ENCODE measurements at places on chromosomes 11 and 22.

GRCh38 chr22:32476281-32477195 lies 1.9 kb downstream of the FBXO7 start:
- DNase-seq, result no peak

- no peak for DNase-seq
These were observed 41.6 kb downstream of the AHNAK start for GRCh38 chr11:62505059-62505439.

DNA sequence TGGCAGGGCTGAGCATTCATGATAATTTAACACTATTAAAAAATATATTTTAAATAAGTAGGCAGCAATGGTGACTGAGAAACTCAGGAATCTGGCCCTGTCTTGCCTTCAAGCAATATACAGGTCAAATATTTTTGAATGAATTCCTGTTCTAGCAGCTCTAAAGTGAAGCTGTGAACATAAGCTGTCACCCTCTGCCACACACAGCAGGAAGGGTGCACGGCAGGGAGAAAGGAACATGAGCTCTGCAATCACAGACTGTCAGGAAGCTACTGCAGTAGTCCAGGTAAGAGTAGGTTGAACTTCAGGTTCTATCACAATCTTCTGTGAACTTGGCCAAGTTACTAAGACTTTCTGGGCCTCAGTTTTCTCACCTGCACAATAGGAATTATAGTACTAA lies 114.8 kb downstream of the SERGEF start:
- no peak for DNase-seq

DNA sequence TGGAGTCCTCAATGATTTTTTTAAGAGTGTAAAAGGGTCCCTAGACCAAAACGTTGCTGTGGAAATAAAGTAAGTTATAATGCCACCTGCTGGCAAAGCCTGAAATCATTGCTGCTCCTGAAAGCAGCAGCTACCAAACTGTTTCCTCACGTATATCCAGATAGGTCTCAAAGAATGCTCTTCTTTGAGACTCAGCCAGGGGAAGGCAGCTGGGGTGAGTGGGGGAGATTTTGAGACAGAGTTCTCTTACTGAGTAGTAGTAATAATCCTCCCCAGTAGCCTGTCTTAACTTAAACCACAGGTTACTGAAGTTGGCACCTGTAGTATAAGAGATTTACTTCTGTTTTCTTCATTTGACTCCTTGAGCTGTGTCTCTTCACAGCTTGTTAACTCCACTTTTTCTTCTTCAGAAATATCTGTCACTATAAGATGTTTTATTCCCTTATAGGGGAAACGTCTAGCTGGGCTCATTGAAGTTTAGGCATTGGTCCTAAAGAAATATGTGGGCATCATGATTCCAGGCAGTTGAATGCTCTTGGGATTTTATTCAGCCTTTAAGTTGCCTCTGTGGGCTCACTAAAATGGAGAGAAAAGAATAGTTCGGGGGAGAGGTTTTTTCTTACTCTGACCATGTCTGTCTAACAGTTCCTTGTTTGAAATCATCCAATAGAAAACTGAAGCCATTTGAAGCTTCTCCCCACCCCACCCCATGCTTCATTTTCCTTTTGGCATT lies 77.9 kb downstream of the BTBD10 start:
- DNase-seq, result no peak

- no peak for DNase-seq
These were observed 35.0 kb downstream of the INTS4 start for GRCh38 chr11:77959434-77959833.

Measured in DMS 273 treated with DMSO at 0.1 percent for 48 hours (cell line).